ENCODE measurements at places on chromosomes 16 and 17.
A peak's percentile ranks its signal among the peaks of the same experiment; 100 is the strongest.

DNA sequence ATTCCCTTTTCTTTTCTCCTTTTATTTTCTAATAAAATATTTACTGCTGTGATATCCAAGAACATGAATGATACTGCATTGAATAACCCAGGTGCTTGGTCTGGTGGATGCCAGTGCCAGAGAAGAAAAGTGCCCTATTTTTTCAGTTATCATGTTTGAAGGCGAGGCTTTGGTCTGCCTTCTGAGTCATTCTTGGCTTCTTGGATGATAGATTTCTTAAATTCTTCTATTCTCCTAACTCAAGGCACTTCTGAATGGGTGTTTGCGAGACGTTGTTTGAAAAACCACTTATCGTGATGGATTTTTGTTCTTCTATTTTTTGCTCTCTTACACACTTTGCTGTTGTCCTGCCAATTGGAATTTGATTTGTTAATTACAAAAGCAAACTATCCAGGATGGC lies 66.7 kb downstream of the FTO start:
- DNase-seq, result no peak

DNA sequence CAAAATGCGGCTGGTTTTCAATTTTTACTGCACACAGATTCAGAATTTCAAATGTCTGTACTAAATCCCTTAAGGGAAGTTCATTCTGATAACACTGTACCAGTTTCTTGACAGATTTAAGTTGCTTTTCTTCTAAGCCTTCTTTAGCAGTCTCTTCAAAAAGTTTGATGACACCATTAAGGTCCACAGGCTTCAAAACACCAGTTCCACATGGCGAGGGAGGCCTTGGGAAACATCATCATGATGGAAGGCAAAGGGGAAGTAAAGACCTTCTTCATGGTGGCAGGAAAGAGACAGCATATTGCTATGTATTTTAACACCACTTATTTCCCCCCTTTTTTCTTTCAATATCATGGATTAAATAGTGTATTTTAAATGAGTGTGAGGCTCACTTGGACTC lies 24.5 kb downstream of the NLRC5 start:
- DNase-seq, result no peak

GRCh38 chr17:81955756-81956544 lies 5.0 kb downstream of the NOTUM start:
- no peak for DNase-seq

DNA sequence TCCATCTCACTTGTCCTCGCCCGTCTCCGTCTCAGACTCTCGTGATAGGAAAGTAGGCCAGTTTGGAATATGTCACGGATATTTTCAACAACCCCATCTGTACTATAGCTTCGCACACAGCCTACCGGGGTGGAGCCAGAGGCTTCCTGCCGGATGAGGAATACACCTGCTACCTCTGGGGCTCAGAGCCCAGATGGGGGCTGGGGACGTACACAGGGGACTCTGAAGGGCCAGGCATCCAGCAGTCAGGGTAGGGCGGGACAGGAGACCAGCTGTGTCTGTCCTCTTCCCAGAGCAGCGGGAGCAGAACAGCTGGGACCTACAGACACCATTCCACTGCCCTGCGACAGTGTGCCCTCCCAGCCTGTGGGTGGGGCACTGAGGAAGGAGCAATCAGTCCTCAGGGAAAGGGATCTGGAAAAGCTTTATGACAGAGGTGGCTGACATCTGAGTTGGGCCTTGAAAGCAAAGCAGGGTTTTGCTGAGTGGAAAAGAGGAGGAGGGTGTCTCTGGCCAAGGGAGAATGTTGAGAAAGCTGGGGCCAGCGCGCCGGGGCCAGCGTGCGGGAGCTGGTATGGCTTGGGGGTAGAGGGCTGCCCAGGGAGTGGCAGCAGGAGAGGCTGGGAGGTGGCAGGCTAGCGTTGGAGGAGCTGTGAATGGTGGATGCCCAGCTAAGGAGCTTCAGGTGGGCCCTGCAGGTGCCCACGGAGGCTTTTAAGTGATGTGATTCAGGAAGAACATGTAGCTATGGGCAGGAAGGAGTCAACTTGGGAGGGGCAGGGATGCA lies 11.5 kb upstream of the SRCIN1 start:
- peak; percentile 92 for DNase-seq

DNA sequence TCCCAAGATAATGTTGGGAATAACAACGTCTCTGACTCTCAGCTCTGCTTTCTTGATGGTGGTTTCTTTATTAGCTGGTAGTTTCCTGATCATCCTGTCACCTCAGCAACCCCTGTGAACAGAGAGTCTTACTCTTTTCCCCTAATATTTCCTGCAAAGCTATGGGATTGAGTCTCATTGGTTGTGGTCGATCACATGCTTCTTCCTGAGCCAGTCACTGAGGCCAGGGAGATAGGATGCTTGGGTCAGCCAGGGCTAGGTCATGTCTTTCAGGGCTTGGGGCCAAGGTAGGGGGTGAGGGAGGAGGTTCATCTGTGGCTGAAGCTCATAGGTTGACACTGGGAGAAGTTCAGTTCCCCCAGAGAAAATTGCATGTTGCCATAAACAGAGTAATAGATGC lies 114.3 kb downstream of the ABCC1 start:
- no peak for DNase-seq

- no peak for DNase-seq
Measured at GRCh38 chr17:50203086-50203485, 1.7 kb upstream of the COL1A1 start.

DNA sequence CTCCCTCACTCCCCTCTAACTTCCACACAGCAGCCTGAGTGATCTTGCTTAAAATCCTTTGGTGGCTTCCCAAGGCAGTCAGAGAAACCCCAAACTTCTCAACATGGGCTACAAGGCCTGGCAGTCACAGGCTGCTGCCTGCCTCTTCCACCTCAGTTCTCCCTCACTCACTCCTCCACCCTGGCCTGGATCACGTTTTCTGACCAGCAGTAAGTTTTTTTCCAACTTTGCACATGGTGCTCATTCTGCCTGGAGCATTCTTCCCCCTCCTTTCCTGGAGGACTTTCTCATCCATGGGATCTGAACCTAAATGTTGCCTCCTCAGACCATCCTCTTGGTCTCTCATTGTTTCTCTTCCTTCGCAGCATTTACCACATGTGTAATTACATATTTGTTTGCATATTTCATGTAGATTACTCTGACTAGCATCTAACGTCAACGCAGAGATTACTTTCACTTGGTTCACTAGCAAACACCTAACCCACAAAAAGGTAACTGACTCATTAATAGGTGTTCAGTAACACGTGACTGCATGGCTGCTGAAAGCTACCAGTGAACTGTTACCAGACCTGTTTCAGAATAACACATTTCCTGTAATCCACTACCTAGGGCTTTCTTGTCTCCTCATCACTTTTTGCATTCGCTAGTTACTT lies 17.1 kb downstream of the GNA13 start:
- DNase-seq, result no peak

DNA sequence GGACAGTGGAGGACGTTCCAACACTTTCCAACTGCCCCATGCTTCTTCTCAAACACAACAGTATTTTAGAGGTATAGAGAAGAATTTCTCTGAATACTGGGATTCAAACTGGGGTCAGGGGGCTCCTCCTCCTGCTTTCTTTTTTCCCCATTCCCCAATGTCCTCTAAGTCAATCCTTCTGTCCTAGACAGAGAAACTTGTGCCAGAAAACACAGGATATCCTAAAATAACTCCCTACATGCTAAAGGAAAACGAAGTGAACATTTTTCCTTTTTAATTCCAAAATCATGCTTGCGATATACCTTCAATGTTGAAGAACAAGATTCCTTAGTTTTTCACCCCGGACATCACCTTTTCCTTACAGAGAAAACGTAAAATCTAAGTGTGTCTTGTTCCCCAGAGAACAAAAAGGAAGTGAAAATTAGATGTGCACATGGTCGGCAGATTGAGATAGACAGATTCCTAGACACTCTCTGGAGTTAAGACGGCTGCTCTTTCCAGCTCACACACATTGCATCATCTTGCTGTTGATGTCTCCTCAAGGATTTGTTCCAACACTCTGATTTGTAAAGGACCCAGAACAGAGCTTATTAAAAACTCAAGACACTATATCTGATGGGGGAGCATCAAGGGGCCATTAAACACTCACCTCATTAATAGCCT lies 228.2 kb downstream of the GRIN2A start:
- DNase-seq, result no peak

- DNase-seq, result no peak
Measured at GRCh38 chr16:8931859-8932258, 31.8 kb downstream of the USP7 start.

DNA sequence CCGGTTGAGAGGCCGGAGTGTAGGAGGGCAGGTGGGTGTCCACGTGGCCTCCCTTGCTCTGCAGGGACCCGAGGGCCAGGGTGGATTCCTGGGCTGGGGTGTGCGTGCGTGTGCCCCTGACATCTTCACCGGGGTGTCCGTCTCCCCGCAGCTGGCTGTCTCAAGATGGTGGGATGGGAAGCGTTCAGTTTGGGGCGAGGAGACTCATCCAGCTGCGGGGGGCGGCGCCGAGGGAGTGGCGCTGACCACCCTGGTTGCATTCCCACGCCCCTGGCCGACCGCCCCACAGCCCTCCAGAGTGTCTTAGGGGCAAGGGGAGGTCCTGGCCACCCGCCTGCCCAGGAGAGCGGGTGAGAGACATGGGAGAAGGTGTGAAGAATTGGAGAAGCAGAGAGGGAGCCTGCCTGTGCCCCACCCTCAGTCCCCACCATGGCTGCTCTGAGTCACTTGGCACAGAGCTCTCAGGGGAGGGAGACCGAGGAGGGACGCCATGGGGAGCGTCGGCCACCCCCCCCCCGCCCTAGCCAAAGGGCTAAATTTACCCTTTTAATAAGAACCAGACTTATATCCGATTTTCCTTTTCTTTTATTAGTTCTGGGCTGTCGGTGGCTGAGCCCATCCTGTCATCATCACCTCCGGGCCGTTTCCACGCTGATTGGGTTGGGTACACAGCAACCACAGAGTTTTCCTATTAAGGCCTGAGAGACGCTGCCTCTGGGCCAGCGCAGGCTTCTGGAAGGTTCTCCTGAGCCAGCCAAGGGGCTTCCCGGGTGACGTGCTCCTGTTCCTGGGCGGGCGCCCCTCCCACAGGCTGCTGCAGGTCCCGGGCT lies 22.0 kb downstream of the BAHCC1 start:
- DNase-seq, result no peak

DNA sequence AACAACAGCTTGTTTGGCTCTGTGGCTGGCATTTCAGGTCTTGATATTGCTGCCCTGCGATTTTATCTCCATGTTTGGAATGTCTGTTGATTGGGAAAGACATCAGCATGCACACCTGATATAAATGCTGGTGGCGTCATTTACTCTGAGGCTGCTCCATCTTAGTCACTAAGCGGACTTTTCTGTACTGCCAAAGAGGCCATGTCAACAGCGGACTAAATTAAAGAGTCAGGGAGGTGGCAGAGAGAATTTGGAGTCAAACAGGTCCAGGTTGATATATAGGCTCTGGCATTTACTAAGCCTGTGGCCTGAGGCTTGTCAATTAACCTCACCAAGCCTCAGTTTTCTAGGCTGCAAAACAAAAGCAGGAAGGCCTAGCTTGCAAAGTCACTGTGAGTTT lies 6.2 kb downstream of the RBFOX1 start:
- DNase-seq, result no peak

DNA sequence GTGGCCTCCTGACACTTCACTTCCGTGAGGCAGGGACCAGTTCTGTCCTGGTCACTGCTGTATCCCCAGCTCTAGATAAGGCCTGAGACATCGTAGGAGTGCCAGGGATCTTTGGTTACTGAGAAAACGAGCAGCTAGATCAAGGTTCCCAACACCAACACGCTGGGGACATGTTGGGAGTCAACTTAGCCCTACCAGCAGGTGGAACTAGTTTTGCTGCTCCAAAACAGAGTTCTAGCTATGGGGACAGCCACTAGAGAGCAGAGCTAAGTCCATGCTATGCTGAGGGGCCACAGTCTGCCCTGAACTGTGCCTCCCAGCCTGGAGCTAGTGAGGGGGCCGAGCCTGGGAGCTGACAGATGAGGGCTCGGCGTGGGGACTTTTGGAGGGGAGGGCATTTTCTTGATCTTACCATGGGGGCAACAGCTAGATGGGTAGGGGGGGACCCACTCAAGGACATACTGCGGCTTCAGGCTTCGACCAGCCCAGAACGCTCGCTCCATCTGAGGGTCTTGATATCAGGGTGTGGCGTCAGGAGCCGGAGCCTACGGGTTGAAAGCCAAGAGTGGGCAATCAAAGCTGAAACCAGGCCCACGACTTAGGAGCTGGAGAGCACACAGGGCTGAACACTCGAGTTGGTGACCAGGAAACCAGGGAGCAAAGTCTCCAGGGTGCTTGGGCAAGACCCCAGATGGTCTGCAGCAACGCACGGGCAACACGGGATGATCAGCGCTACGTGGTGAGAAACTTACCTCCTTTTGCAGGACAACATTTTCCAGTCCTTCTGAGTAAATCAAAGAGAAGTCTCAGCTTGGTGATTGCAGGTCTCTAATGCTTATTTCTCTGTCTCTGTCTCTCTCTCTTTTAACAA lies 13.4 kb downstream of the SNX20 start:
- peak; percentile 8 for DNase-seq

- DNase-seq, result no peak
Measured at GRCh38 chr17:40528692-40529417, 27.4 kb upstream of the TNS4 start.

GRCh38 chr17:64741038-64741641 lies 79.0 kb upstream of the SMURF2 start:
- no peak for DNase-seq

DNA sequence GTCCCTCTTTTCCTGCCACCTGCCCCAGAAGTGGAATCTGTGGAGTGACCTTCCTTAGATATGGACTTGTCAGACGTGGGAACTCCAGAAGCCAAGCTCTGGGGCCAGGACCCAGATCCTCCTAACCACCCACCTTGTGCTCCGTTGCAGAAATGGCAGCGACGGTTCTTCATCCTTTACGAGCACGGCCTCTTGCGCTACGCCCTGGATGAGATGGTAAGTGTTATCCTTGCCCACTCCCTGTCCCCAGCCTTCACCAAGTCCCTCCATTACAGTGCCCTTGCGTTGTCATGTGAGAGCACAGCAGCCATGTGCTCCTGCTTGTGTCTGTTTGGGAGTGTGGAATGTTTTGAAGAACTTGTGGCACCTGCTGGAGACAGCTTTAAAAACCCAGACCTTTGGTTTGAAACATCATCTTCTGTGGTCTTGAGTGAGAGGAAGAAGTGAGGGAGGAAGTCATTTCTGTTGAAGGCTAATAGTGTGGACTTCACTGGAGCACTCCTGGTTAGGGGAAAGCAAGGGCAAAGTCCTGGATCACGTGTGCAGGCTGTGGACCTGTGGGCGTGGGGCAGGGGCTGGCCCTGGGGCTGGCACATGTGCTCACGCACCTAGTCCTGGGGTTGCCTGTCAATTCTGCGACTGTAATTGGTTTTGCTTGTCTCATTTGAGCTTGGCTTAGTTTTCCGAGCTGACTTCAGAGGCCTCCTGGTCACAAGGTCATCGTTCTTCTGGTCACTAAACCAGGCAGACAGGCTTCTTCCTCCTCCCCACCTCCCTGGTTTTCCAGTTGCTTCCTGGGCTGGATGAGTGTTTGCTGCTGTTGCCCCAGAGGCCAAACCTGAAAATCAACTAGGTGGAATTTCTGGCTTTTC lies 35.8 kb downstream of the MPRIP start:
- no peak for DNase-seq

Measured in DMS53 (cell line).